ENCODE measurements at places on chromosomes 2 and 18.

DNA sequence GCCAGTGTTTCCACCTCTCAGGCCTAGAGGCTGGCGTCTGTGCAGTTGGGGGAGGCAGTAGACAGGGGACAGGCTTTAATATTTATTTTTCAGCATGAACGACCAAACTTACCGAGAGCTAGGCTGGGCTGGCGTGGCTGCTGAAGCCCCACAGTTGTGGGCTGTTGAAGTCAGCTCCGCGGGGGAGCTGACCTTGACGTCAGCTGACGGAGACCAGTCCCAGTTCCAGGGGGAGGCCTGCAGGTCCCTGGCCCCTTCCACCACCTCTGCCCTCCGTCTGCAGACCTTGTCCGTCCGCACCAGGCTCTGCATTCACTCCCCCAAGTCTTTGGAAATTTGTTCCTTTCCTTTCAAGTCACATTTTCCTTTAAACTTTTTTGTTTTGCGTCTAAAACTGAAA is 33.4 kb upstream of the TUBA3E start:
- no peak for DNase-seq

GRCh38 chr2:59428940-59429339 is 1124.5 kb downstream of the BCL11A start:
- DNase-seq = no peak

GRCh38 chr2:218895759-218896500 is 15.3 kb downstream of the WNT10A start:
- DNase-seq = no peak

DNA sequence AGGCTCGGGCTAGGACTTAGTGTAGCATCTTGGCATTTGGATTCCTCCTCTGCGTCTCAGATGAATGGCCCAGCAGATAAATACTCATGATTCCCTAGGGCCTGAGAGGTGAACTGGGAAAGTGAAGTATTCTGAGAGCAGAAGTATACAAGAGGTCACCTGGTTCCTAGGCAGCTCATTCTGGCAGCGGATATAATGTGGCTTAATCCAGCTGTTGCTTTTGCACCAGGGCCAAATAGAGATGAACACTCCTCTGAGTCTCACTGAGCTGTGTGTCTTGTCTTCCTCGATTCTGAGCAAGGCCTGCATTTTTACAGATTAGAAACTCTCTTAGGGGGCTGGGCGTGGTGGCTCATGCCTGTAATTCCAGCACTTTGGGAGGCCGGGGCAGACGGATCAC is 196.1 kb downstream of the SLC4A3 start:
- no peak for DNase-seq

DNA sequence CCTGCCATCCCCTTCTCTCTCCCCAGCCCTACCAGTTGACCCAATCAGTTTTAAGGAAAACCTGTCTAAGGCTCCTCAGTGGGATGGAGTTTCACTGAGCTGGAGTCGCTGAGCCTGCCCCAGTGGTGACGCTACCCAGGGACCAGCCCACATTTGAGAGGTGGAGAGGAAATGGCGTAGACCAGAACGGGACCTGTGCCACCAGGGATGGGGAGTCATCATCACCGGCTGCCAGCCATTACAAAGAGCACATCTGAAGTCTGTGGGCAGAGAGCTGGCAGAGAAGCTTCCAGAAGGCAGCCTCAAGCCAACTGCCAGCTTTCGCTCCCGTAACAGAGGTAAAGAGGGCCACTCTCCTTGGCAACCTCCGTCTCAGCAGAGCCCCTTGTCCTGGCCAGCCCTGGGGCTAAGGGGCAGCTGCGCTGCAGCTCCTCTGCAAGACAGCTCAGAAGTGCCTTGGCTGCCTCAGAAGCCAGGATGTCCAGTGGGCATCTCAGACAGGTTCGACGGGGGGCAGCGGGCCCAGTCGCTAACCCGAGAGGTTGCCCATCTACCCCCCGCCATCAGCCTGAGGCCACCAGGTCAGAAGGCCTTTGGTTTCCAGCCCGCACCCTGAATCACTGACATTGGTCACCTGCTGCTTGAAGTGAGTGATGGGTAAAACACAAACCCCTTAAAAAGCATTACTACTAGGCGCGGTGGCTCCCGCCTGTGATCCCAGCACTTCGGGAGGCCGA is 15.4 kb downstream of the SDC1 start:
- no peak for DNase-seq

GRCh38 chr2:127650041-127650784 is 4.3 kb downstream of the GPR17 start:
- no peak for DNase-seq

DNA sequence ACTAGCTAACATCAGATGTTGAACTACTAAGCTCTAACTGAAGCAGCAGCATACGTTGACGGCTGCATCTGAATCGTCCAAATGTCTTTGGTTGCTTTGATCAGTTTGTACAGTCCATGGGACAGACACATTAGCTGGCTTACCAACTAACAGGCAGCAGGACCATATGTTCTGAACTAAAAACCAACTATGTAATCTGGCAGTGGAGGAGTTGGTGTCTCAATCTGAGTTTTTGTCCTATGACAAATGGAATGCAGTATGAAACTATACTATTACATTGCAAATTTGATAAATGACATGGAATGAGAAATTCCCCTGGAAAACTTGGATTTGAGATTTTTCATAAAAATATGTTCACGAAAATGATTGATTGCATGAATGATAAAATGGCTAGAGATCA is 79.5 kb downstream of the EPHA4 start:
- DNase-seq = peak; percentile 70

- DNase-seq = peak; percentile 6
These were observed 21.4 kb downstream of the DRC1 start for GRCh38 chr2:26422947-26423629.

DNA sequence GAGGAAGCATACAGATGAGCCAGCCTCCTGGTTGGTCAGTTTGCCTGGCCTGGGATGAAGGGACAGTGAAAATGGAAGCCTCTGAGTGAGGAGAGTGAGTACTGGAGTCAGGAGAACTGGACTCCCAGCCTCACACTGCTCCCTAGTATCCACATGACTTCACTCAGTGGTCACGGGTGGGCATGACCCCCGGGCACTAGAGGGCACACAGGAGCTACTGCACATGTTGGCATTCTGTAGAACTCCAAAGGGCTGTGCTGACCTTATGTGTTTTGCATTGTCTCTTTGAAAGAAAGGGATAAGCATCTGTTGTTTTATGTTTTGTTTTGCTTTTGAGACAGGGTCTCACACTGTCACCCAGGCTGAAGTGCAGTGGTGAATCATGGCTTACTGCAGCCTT is 23.7 kb downstream of the NCAPH start:
- DNase-seq = no peak

GRCh38 chr2:213161759-213162515 is 10.5 kb upstream of the IKZF2 start:
- peak; percentile 44 for DNase-seq

- no peak for DNase-seq
These were observed 137.6 kb upstream of the ALPP start for GRCh38 chr2:232240906-232241305.

DNA sequence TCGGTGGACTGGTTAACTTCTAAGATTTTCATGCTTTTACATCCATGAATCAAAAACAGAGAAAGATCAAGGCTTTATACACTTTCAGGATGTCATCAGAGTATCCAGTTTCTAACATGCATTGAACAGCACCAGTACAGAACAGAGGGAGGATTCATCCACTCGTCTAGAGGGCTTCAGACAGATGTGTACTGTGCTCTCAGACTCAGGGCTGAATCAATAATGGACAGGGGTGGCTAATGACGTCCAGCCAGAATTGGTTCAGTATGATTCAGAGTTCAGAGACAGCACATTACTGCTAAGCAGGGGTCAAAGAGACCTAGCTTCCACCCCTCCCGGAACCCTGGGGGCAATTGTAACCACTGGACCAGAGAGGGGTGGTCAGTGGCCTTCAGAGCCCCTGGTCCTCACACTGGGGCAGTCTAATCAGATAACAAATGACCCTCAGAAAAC is 37.3 kb downstream of the RNU4ATAC start:
- DNase-seq = no peak

DNA sequence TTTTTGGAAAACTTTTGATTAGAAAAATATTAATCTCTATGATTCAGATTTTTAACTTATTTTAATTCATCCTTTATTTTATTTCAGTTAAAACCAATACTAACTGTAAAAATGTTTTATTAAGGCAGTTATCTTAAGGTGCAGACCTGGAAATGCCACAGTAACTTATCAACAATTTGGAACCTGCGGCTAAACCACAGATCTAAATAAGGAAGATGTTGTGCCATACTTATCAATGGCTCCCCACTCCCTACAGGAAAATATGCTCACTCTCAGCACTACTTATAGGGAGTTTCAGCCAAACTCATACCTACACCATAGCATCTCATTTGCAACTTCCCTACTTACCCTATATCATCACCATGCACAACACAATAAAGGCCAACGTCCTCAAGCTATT is 226.9 kb upstream of the KYNU start:
- no peak for DNase-seq

- DNase-seq = no peak
These were observed 156.1 kb downstream of the DYSF start for GRCh38 chr2:71609441-71609840.

GRCh38 chr2:122635686-122636085 is 880.2 kb downstream of the TSN start:
- no peak for DNase-seq

DNA sequence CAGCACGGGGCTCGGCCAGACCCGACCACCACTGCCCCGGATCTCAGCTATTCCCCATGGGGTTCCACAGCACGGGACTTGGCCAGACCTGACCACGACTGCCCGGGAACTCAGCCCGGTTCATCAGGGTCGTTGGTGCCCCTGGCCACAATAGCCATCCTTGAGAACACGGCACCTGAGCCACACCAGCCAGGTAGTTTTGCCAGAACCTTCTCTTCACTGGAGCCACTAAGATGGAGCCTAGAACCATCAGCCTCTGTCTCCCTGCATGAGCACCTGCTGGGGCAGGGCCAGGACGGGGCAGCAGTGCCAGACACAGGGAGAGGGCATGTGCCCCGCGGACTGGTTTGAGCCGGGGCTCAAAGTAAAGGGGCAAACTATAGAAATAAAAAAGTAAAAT is 11.4 kb upstream of the KCNG2 start:
- no peak for DNase-seq

DNA sequence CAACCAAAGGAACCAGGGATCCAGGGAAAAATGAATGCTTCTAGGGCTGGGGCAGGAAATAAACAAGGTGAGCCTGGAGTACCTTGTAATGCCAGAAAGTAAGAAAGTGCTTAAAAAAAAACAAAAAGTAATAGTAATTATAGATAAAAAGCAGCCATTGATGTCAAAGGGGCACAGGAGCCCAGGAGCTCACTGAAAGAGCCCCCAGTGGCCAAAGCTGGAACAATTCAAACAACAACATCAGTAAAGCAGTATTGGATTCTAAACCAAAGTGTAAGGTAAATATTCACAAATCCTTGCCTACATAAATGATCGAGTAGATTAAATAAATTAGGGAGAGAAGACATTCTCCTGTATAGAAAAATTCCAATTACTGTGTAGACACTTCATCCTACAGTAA is 114.3 kb upstream of the ARL4C start:
- DNase-seq = no peak

- DNase-seq = peak; percentile 20
These were observed 132.5 kb downstream of the CSRNP3 start for GRCh38 chr2:165601928-165602521.

- no peak for DNase-seq
These were observed 134.9 kb downstream of the LTBP1 start for GRCh38 chr2:33081691-33082090.

GRCh38 chr2:221381928-221382488 is 190.1 kb downstream of the EPHA4 start:
- no peak for DNase-seq

- peak; percentile 91 for DNase-seq
These were observed 321.4 kb downstream of the IRS1 start for GRCh38 chr2:226478109-226478809.

- peak; percentile 61 for DNase-seq
These were observed 232.8 kb downstream of the PIK3C3 start for GRCh38 chr18:42187611-42188380.

- DNase-seq = peak; percentile 85
These were observed 67.9 kb upstream of the GLS start for GRCh38 chr2:190812506-190813294.

GRCh38 chr2:43445781-43446180 is 150.1 kb downstream of the THADA start:
- no peak for DNase-seq

DNA sequence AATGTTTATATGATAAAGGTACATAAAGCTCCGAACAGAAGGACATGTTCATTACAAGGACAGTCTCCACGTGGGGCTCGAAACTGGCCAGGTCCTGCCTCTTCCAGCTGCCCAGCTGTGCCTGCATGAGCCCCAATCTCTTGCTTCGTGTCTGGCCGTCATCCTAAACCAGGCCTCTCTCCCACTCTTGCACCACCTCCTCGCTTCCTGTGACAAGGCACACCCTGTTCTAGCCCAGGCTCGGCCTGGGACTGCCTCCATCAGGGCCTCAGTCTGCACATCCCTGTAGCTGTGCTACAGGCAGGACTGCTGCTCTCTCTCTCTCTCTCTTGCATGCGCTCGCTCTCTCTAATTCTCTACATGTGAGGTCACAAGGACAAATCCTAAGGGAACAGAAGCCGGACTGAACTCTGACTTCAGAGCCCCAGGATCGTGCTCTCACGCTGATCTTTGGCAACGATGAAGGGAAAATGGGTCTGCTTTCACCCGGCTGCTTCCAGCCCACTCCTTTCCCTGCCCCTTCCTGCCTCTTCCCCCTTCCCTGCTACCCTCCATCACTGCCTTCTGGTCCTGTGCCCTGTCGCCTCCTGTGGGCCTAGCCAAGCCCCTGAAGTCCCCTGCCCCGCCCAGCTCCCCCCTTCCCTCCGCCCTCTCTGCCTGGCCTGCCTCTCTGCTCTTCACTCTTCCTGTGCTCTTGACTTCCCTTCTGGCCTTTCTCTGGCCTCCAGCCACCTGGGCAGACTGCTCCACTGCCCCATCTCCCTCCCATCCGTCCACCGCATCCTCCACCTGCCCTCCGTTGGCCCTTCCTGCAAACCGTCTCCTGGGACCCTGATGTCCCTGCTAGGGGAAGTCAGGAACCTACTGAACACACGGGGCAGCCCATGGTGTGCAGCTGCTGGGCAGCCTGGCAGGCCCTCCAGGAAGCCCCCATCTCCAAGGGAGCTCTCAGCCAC is 7.8 kb upstream of the GPR55 start:
- DNase-seq = peak; percentile 35

- peak; percentile 81 for DNase-seq
These were observed 11.3 kb downstream of the SLC14A2 start for GRCh38 chr18:45626330-45627203.

DNA sequence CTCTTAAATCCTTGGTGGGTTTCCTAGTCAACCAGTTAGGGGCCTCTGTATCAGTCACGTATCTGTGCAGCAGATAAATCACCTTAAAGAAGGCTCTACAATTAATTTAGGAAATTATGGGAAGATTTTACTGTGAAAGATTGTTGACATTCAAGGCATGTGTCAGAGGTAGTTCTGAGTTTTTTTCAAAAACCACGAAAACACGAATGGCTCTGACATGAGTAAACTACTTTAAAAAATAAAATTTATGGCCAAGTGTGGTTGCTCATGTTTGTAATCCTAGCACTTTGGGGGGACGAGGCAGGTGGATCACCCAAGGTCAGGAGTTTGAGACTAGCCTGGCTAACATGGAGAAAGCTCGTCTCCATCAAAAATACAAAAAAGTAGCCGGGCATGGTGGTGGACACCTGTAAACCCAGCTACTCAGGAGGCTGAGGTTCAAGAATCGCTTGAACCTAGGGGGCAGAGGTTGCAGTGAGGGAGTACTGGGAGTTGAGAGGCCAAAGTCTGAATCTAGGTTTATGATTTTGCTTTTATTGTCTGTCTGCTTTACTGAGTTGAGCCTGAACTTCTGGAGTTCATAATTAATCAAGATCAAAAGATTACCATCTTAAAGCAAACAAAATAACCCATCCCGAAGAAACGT is 77.1 kb downstream of the SPRED2 start:
- DNase-seq = peak; percentile 45

Data from fibroblast of upper back skin (primary cell).